ENCODE measurements at places on chromosomes 4 and X.

DNA sequence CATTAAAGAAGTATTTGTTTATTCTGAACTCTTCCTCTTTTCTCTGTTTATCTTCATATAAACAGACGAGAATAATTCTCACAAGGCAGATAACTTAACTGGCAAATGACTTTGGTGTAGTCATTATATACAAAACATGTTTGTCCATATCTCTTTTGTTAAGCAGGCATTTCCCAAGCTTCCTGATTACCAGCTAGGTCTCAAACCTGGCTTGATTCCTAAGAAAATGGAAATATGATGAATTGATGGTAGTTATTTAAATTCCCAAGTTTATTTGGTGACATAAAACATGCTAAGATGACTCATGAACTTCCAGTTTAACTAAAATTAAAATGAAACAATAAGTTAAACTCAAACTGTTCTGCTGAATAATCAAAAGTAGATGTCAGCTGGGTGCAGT, 96.8 kb downstream of the ARSJ start:
- no peak for DNase-seq

DNA sequence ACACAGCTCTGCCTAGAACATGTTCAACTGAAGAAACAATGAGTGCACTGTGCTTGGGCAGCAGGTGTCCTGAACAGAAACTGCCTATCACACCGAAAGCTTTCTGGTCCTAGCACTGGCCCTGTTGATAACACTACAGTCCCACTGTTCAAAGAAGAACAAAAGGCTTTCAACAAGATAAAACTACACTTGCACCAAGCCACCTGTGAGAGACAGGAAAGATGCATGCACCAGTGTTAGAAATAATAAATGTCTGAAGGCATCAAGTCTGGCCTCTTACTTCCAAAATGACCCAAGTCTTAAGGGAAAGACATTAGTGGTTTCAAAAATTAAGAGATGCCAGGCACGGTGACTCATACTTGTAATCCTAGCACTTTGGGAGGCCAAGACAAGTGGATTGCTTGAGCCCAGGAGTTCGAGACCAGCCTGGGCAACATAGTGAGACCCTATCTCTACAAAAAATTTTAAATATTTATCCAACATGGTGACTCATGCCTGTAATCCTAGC, 68.7 kb downstream of the APBB2 start:
- DNase-seq: no peak

DNA sequence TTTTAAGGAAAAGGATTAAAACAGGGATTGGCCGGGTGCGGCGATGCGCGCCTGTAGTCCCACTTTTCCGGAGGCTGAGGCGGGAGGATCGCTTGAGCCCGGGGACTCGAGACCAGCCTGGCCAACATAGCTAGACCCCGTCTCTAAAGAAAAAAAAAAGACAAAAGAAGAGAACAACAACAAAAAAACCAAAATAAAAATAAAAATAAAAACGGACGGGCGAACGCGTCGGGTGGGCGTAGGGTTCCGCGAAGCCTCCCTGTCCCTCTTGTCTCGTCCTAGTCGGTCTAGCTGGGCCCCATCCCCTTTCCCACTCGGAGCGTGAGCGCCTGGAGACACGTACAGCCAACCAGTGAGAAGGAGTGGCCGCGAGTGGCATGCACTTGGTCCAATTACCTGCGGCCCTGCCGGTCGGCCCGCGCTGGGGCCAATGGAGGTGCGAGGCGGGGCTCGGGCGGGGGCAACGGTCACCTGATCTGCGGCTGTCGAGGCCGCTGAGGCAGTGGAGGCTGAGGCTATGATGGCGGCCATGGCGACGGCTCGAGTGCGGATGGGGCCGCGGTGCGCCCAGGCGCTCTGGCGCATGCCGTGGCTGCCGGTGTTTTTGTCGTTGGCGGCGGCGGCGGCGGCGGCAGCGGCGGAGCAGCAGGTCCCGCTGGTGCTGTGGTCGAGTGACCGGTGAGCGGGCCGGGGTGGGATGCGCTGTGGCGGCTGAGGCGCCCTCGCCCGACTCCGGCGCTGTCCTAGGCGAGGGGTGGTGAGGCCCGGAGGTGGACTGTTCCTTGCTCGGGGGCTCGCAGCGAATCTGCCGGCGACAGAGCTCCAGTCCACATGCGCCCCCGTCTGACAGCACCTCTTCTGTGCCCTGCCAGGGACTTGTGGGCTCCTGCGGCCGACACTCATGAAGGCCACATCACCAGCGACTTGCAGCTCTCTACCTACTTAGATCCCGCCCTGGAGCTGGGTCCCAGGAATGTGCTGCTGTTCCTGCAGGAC, at the start of gene ATP6AP1:
Gene ATP6AP1, plus strand, starts transcription at position 502 of the 996 bp plus-strand sequence. Its CDS starts 16 bp downstream, at position 518.
- DNase-seq: peak; percentile 88

DNA sequence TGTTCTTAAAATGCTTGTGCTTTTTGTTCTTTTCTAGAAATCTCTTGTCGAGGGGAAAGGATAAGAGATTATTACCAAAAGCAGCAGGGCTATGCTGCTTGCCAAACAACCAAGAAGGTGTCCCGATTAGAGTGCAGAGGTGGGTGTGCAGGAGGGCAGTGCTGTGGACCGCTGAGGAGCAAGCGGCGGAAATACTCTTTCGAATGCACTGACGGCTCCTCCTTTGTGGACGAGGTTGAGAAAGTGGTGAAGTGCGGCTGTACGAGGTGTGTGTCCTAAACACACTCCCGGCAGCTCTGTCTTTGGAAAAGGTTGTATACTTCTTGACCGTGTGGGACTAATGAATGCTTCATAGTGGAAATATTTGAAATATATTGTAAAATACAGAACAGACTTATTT, 81.5 kb upstream of the PACRGL start:
- no peak for DNase-seq

GRCh38 chr4:86092684-86093083, 267.2 kb downstream of the MAPK10 start:
- DNase-seq: no peak

- no peak for DNase-seq
These were observed 85.9 kb downstream of the CASK start for GRCh38 chrX:41837270-41837944.

DNA sequence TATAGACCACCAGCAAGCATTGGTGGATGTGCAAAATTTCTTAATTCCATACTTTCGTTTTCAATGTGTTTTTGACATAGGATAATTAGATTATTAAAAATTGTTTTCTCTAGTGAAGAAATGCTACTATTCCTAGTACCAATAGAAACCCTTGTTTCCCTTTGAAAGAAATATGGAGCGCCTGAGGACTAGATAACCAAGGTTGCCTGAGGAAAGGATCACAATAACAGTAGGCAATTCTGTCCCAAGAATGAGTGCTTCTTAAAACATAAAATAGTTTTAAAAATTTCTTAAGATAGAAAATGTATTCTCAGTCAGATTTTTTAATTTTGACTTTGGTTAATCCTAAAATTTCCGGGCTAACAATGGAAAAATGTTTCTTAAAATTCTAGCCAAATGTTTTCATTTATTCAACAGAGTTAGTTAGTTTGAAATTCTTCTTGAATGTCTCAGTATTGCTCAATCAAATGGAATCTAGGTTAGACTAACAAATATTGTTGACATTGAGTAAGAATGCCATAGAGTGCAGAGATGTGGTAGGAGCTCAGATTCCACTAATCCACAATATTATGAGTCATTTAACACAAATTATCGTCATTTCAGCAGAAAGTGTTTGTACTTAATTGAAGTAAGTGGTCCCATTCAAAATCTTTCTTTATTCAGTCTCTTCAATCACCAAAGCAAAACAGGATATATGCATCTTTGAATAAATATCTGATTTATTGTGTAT, 666.0 kb downstream of the GRID2 start:
- DNase-seq: no peak

- DNase-seq: no peak
These were observed 29.0 kb upstream of the TLR2 start for GRCh38 chr4:153655002-153655541.

- no peak for DNase-seq
These were observed 440.9 kb downstream of the INPP4B start for GRCh38 chr4:142405021-142405694.

- no peak for DNase-seq
These were observed 249.5 kb downstream of the GPM6A start for GRCh38 chr4:175562542-175562941.

DNA sequence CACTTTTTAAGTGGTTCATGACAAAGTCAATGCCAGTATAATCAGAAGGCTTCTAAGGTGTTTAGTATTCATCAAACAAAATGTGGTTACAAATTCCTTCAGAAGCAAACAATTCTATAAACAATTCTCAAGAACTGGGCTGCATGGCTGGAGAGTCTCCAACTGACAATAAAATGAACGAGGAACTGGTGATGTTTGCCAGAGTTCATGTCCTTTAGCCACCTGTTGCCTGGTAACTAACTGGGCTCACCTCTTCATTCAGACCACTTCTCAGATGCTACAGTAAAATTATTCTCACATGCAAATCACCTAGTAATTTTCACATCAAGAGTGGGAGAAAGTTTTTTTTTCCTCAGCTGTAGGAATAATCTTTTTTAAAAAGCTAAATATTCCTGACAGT, 53.3 kb downstream of the CAMK2D start:
- DNase-seq: no peak

- no peak for DNase-seq
These were observed 18.2 kb downstream of the SH3RF1 start for GRCh38 chr4:169252339-169253112.

DNA sequence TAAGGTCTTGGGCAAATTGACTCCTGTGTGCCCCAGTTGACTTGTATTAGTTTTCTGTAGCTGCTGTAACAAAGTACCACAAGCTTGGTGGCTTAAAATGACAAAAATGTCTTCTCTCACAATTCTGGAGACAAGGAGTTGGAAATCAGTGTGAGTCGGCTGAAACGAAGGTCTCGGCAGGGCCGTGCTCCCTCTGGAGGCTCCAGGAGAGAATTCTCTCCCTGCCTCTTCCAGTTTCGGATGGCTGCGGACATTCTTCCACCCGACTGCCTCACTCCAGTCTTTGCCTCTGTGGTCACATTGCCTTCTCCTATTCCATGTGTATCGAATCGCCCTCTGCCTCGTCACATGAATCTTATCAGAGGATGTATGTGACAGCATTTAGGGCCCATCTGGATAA, 66.0 kb upstream of the PHOX2B start:
- DNase-seq: no peak

DNA sequence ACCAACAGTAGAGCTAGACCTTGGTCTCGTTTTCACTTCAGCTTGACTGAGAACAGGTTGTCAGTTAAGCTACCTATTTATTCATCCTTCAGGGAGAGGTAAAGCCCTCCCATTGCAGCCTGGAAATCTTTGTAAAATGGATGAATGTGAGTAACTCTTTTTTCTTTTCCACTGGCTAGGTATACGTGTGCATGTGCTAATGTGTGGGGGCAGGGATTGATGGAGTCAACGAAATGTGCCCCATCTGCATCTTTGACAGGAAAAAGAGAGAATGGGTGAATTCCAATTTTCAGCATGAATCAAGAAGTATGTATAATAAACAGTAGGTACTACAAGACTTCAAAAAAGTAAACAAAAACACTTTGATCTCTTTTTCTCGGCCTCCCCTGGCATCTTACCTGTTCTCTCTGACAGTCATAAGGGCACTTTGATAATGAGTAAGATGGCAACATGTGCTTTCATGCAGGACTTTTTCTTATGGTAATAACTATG, at the start of gene IL21:
Gene IL21, minus strand, starts transcription at position 51 of the 492 bp plus-strand sequence. CDS start 55 bp downstream, outside the sequence.
- no peak for DNase-seq

GRCh38 chrX:23662853-23663252, 4.4 kb upstream of the PRDX4 start:
- no peak for DNase-seq

DNA sequence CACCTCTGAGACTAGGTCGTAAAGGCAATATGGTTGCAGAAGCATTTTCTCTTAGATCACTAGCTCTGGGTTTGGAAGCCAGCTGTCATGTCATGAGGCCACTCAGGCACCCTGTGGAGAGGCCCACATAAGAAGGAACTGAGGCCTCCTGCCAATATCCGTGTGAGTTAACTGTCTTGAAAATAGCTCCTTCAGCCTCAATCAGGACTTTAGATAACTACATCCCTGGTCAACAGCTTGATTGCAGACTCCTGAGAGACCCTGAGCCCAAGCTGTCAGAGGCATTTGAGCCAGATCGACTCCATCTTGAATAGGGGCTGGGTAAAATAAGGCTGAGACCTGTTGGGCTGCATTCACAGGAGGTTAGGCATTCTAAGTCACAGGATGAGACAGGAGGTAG, 15.1 kb upstream of the REPS2 start:
- DNase-seq: peak; percentile 2

- no peak for DNase-seq
These were observed 116.4 kb upstream of the NKX1-1 start for GRCh38 chr4:1522606-1523005.
